BE2C (cell line): ENCODE measurements at places on chromosomes 3 and 15.

DNA sequence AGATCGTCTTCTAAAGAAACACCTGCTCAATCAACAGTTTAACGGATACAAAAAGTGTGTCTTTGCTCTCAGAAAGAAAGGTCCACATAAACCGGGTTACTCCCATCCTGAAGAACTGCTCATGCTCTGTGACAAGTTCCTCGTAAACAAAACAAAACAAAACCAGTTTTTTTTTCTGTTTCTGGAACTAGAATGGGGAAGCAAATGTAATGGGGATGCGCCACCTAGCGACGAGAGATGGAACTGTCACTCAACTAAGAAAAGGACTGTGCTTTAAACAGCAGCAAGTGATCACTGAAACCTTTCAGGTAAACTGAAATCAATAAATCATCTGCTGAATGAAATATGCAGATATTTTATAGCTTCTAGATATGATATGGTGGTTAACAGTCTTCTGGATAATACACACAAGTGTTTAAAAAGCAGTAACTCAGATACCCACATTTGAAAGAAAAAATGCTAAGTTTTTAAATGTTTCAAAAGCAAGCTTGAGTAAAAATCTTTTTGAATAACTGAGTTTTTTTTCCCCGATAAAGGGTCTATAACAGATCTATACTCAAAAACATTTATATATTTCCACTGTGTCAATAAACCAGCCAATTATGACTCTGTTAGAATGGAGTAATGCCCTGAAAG, 10.9 kb downstream of the TM2D3 start:
- DNase-seq, result peak; percentile 62

- DNase-seq, result no peak
Observed at GRCh38 chr15:65263313-65263712, 23.4 kb downstream of the PARP16 start.

DNA sequence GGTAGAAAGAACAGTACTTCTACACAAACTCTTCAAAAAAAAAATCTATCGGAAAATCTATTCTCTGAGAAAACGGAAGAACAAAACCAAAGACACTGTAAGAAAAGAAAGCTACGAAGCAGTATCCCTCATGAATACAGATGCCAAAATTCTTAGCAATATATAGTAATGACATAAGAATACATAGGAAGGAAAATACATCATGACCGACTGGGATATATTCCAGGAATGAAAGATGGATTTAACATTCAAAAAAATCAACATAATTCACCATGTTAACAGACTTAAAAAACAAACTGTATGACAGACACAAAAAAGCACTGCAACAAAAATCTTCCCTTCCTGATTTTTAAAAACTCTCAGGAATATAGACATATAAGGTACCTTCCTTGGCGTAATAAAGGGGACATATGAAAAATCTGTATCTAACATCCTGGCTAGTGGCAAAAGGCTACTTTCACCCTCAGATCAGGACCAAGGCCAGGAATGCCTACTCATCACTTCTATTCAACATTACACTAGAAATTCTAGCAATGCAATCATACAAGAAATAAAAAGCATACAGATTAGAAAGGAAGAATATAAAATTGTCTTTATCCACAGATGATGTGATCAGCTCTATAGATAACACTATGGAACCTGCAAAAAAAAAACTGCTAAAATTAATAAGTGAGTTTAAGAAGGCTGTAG, 77.6 kb upstream of the XXYLT1 start:
- no peak for DNase-seq

GRCh38 chr3:46478341-46478740, 13.6 kb upstream of the LTF start:
- DNase-seq, result no peak

DNA sequence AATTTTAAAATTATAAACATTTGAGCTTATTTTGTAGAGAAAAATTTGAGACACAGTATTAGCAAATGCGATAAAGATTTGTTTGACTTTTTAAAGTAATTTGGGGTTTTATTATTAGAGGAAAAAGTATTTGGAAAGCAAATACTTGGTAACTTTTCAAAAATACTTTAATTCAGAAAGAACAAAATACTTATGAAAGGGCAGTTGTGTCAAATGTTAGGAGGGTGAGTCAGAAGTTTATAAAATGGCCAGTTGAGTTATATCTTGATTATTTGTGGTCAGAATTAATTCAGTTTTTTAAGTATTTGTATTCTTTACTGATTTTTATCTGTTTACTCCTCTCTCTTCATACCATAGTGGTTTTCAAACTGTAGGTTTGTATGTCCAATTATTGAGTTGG, 12.1 kb downstream of the LACTB start:
- no peak for DNase-seq

DNA sequence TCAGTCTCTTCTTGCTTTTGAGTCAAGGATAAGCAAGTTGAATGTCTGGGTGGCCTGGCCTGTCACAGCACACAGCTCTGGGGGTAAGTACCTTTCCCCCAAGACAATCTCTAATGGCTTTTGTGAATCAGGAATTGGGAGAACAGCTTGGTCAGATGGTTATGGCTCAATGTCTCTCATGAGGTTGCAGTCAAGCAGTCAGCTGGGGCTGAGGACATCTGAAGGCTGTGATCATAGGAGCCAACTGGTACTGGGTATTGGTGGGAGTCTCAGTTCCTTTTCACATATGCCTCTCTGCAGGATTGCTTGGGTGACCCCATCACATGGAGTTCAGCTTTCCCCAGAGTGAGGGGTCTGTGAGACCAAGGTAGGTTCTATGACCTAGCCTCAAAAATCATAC, 33.0 kb upstream of the TMEM158 start:
- no peak for DNase-seq

- no peak for DNase-seq
Observed at GRCh38 chr3:175476489-175476888, 617.4 kb downstream of the NAALADL2 start.

DNA sequence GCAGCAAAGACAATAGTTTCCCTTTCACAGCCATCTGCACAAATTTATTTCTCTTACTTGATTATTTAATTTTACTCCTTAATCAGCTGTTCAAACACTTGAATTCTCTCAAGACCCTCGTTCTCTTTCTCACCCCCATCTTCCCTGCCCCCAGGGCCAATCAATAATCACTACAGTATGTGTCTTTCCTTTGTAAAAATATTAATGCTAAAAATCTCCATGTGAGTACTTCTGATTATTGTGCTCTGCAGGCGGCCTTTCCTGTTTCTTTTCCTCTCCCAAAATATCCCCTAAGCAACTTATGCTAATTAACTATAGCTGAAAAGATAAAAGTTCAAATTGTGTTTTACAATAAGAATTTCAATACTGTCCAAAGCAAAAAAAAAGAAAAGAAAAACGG, 617.0 kb upstream of the CBLB start:
- DNase-seq, result no peak

- DNase-seq, result no peak
Observed at GRCh38 chr15:53448232-53449015, 311.0 kb downstream of the WDR72 start.

GRCh38 chr15:86620641-86621349, 541.1 kb downstream of the AGBL1 start:
- DNase-seq, result no peak

DNA sequence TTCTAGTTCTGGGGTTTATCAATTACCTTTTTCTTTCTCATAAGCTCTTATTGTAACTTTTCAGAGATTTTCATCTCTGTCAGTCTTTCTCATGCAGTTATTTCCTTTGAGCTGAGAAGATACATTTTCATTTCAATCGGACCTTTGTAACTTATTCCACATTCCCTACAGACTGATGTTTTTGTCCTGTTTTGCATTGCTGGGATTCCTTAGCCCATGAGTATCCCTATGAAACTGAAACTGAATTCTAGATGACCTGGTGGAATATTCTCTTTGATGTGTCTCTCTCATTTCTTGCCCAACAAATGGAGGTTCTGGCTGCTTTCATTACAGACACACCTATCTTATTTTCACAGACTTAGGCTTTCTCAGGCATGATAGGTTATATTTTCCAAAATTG, 10.5 kb upstream of the EPHA6 start:
- DNase-seq, result no peak

- DNase-seq, result no peak
Observed at GRCh38 chr15:51756482-51756881, 5.1 kb downstream of the TMOD2 start.

DNA sequence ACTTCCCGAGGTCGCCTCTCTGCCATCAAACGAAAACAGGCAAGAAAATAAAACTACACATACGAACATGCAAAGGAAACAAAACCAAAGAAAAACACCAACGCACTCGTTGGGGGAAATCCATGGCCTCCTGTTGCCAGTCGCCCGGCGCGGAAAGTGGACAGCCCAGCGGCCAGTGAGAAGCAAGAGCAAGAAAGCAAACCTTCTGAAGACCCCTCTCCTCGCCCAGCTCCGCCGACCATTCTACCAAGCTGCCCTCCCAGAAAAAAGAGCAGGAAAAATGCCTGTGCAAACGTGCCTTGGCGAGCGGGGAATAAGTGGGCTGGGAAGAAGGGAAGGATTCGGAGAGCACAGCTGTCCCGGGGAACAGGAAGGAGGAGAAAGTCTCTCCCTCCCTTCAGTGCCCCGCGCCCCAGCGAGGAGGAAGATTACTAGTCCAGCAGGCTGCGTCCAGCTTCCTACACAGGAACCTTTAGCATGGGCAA, 802 bp upstream of the NECTIN3 start:
- DNase-seq, result no peak

DNA sequence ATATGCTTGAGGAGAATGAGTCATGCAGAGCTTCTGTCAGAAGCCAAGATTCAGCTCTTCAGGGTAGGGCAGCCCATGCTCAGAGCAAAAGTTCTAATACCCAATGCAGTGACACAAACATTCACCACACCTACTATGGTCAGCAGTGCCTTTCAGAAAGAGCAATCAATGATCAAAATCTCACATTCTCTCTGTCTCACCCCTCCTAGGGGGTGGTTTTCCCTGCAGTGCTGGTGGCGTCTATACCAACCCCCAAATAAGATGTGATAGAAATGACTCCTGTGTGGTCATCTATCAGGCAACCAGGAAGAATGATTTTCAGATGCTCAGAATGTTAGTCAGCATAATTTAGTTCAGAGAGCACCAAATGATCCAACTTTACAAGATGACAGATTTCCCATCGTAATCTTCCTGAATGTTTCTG, 385.3 kb downstream of the NTRK3 start:
- DNase-seq, result no peak

DNA sequence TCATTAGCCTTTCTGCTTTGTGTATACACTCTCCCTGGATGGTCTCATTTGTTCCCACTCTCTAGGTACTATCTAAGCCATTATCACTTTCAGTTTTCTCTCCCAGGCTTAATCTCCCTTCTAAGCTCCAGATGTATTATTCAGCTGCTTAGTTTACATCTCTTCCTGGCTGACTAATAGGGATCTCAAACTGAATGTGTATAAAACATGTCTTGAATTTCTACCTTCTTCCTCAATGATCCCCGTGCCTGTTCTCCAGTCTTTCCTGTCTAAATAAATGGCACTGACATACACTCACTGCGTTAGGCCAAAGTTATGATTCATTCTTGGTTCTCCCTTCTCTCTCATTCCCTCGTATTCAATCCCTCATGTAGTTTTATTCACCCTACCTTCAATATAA, 127.3 kb downstream of the NR2F2 start:
- no peak for DNase-seq

- DNase-seq, result no peak
Observed at GRCh38 chr3:178787960-178788359, 251.7 kb downstream of the KCNMB2 start.

DNA sequence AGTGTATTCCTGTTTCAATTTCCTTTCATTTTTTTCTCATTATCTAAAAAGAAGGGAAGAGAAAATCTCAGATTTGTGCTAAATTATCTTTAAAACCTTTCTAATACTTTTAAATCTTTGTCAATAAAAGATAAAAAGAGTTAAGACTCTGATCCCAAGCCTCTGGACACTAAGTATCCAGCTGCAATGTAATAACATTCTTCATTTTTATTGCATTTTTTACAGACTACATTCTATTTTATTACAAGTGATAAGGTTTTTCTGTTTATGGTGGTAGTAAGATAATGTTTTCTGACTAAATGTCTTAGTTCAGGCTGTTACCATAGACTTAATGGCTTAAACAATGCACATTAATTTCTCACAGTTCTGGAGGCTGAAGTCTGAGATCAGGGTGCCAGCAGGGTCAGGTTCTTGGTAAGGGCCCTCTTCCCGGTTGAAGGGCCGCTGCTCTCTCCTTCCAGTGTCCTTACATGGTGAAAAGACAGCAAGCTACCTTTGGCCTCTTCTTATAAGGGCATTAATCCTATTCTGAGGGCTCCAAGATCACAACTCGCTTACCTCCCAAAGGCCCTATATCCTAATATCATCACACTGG, 19.7 kb downstream of the KCNAB1 start:
- DNase-seq, result no peak

GRCh38 chr3:192080336-192080735, 619.4 kb downstream of the PYDC2 start:
- DNase-seq, result no peak

GRCh38 chr3:87691109-87691508, 367.7 kb downstream of the CGGBP1 start:
- no peak for DNase-seq

- DNase-seq, result no peak
Observed at GRCh38 chr15:38920966-38921365, 356.4 kb upstream of the RASGRP1 start.

DNA sequence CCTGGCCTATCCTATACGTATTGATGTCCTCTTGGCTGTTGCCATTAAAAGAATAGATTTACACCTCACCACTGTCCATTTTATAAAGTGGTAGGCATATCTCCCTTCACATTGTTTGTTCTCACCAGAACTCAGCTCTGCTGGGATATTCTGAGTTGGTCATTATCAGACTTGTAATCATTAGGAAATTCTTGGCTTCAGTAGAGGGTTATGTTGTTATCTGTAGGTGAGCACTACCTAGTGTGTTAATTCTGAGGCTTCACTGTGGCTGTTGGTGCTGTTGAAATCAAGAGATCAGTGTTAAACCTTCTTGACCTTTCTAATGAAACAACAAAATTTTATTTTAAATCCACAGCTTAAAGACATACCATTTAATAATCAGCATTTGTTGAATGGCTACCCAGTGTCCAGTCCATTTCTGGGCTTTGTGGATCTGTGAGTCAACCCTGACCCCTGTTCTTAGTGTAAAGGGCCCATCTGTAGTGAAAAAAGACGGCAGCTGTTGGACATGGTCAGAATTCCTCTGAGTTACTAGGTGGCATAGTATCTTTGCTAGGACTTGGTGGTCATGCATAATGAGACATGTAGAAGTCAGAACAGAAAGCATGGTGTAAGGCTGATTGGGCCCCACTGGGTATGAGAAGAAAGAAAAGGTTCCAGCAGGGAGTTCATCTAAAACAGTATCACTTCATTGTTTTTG, 32.9 kb upstream of the P4HTM start:
- DNase-seq, result no peak

- DNase-seq, result peak; percentile 26
Observed at GRCh38 chr3:154275965-154276364, 48.3 kb downstream of the DHX36 start.

DNA sequence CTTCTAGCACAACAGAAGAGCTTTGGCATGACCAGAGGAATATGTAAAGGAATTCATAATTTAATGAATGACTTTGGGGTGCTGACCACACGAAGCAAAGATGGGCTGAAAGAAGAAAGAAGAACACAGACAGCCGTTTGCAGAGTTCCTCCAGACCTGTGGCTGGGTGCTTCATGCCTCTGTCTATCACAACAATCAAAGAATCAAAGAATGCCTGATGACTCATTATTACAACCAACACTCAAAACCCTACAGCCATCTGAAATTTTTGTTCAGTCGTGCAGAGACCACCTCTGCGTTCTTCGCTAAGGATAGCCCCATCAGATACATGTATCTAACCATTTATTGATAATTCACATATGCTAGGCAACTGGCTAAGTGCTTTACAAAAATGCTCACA, 129.0 kb upstream of the PRICKLE2 start:
- no peak for DNase-seq

GRCh38 chr3:55765906-55766701, 279.0 kb upstream of the WNT5A start:
- DNase-seq, result no peak
